ENCODE measurements at places on chromosomes 12 and 14.

DNA sequence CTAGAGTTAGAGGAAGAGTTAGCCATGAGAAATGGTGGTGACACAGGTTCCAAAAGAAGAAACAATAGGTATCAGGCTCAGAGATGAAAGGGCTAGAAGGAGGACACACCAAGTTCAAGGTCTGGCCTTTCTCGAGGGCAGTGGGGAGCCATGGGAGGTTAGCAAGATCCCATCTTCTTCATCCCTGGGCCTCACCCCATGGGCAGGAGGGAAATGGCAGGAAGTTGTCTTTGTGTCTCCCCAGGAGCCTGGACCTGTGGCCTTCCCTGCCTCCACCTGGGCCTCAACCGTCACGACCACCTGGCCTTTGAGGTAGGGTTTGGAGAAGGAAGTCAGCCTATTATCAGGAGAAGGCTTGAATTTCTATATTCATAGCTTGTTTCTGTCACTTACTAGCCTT, 5.8 kb upstream of the AQP2 start:
- peak; percentile 44 for DNase-seq

DNA sequence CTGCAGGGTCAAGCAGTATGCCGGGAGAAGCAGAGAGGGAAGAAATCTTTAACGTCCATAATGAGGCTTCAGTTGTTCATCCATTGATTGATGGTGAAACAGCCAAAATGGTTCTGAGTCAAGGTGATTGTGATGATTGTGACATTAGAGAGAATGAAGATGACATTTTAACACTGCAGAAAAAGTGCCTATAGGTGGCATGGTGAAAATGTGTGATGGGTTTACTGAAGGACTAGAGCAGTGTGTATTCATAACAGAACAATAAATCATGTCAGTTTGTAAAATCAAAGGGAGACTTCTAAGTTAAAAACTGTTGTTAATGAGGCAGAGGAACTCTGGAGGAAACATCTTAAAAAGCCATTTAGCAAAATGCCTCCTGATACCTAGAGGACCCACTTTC, 57.7 kb upstream of the CAND1 start:
- no peak for DNase-seq

- no peak for DNase-seq
Measured at GRCh38 chr12:113021500-113021899, 35.0 kb upstream of the DTX1 start.

DNA sequence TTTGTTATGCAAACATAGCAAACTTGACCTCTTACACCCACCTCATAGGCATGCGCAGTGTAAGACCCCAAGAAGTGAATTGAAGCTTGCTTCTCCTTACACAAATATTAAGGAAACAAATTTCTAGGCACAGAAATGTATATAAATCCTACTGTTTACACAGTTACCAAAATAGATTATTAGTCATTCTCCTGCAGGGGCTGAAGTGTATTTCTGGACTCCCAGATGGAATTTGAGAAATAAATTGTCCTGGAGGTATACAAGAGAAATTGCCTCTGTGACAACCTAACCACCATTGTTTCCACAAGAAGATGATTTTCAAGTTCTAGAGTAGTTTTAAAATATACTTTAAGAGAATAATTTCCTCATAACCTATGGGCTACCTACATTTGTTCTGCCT, 656.0 kb upstream of the MDGA2 start:
- DNase-seq = no peak

DNA sequence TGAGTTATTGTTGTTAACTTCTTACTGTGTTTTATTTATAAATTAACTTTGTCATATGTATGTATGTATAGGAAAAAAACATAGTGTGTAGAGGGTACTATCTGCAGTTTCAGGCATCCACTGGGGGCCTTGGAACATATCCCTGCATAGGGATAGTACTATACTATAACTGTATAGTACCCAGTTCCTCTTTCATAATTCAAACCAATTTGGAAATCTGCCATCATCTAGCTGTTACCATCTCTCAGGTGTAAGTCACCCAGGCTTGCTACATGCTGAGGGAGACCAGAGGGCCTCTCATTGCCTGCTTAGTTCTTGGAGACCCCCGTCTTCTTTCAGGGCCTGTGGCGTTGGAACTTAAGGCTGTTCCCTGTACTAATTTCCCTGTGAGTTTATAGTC, 12.9 kb upstream of the DCD start:
- no peak for DNase-seq

- no peak for DNase-seq
Measured at GRCh38 chr12:100234591-100235304, 32.1 kb downstream of the DEPDC4 start.

- DNase-seq = no peak
Measured at GRCh38 chr12:968545-968944, 19.1 kb upstream of the RAD52 start.

Data from activated naive CD4-positive, alpha-beta T cell treated with anti-CD3 and anti-CD28 coated beads, Interleukin-2, amount 50 U/mL, for 72 hours (primary cell).